NCI-H187 (cell line): ENCODE measurements at places on chromosomes 12 and 14.
A peak's percentile ranks its signal among the peaks of the same experiment; 100 is the strongest.

DNA sequence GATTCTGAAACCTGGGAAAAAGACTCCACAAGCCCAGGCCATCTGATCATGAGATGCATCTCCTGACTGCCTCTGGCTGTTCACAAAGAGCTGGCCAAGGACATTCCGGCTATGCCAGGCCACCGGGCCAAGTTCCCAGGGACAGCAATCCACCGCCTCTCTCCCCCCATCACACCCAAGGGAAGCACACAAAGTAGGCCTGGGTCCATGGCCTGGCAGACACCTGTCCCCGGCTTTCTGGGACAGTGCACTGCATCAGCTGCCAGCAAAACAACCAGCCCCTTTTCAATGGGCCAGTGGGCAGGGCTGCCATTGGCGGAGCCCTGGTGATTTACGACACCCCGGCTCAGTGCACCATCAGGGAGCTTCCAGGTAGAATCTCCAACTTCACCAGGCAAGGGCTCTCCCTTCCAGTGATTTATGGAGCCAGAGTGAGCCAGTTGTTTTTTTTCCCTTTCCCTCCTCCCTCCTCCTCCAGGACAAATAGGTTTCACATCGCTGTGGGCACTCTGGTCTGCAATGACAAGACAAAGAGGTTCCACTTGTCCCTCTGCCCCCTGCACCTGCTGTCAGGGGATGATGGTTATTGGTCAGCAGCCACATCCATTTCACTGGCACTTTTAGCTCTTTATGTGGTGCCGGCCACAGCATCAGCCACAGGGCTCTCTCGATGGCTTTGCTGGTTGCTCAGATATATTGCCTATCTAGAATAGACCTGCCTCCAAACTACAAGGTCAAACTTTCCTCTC lies 149.6 kb downstream of the SLC38A6 start:
- peak; percentile 81 for DNase-seq

GRCh38 chr12:2101771-2102170 lies 49.0 kb downstream of the CACNA1C start:
- DNase-seq: no peak

DNA sequence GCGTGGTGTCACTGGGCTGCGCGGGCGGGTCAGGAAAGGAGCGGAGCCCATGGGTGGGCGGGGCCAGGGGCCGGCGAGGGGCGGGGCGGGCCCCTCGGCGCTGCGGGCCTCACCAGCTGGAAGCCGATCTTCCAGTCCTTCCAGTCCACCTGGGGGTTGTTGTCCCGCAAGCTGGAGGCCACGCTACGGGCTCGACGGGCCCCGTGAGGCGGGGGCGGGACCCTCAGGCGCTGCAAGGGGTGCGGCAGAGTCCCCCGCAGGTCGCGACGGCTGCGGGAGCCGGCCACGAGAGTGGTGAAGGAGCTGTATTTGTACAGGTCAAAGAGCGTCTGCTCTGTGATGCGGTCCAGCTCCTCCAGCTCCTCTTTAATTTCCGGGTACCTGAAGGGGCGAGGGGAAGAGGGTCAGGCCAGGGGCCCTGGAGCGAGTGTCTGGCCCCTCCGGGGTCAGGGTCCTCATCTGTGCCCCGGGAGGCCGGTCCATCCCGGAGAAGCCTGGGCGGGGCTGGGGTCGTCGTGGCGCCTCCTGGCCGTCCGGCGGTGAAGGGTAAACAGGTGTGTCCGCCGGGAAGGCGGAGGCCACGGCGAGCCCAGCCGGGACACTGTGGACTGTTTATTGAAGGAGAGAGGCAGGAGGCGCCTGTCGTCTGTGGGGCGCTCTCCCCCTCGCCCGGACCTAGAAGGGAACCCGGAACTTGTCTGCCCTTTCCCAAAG lies 11.9 kb downstream of the SCNN1A start:
- DNase-seq: no peak

DNA sequence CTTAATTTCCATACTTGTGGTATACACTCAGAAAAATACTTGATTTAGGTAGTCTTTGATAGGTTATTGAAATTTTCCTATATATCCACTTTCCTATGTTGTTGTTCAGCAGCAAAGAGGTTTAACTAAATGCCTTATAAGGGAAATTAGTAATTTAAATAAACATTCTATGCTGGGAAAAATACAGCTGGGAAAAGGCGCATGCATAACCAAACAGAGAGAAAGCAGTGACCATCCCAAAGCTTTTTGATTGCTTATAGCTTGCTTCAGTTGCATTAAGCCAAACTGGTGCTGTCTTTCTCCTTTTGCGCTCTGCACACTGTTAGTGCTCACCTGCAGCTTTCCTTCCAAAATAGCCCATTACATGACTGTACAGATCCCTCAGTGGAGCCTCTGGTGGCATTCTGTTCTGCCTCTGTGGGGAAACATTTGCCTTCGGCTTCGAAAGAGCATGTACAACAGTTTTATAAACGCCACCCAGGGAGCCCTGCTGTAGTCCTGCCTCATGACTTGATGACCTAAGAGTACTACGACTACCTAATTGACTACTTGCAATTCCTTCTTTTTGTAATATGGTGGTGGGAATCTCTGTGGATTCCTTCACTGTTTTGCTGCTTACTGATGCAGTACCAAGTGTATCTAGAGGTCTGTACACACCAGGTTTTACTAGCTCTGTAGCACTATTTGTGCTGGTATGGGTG lies 120.8 kb downstream of the RALGAPA1 start:
- no peak for DNase-seq

DNA sequence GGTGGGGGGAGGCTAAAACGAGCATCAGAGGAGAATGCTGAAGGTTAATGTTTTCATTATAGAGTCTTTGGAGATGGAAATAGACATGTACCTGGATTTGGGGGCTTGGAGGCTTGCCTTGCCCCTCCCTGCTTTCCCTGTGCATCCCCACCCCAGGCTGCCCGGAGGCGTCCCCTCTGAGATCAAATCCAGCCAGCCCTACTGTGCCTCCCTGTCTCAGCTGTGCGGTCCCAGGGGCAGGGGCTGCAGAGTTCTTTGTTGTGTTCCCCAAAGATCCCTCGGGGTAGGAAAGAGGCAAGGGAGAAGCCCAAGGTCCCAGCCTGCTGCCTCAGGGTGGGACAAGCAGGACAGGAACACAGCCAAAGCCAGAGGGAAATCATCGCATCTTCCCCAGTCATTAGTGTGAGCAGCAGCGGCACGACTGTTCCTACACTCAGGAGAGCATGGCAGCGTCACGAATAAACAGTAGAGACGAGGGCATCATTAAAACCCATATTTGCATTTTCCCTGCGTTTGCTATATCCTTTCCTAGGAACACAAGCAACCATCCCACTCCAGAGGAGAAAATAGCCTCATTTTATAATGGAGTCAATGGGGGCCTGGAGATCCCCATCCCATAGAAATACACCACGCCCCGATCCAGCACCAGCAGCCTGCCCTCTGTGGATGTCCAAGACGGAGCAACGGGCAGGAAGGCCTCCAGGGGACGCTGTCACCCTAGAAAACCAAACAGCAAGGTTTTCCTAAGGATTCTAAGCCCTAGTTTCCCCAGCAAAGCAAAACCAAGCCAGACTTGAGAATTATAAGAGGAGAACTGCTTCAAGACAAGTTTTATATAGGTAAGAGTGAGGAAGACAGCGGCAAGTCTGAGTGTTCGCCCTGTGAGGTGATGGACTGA lies 32.4 kb downstream of the ANO2 start:
- no peak for DNase-seq

DNA sequence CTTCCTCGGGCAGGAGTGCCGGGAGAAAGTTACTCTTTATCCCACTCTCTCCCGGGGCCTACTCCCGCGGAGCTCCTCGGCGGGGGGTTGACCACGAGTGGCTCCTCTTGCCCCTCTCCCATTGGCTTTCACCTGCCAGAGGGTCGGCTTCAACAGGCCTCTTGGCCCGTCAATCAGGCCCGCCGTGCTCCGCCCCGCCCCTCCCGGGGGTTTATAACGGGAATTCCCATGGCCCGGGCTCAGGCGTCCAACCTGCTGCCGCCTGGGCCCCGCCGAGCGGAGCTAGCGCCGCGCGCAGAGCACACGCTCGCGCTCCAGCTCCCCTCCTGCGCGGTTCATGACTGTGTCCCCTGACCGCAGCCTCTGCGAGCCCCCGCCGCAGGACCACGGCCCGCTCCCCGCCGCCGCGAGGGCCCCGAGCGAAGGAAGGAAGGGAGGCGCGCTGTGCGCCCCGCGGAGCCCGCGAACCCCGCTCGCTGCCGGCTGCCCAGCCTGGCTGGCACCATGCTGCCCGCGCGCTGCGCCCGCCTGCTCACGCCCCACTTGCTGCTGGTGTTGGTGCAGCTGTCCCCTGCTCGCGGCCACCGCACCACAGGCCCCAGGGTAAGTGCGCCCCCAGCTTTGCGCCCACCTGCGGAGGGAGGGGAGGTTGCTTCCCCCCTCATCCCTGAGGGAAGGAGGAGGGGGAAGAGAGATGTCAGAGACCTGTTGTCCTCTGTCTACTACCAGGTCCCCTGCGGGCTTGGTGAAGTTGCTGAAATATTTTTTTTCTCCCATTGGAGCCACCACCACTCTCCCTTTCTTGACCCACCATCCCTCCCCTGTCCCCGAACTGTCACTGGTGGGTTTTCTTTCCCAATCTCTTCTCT lies at the start of gene SMOC1:
Gene SMOC1, plus strand, starts transcription at position 242 of the 869 bp plus-strand sequence. Its CDS starts 263 bp downstream, at position 505.
- no peak for DNase-seq

- DNase-seq: no peak
These were observed 14.7 kb downstream of the RITA1 start for GRCh38 chr12:113200021-113200797.

DNA sequence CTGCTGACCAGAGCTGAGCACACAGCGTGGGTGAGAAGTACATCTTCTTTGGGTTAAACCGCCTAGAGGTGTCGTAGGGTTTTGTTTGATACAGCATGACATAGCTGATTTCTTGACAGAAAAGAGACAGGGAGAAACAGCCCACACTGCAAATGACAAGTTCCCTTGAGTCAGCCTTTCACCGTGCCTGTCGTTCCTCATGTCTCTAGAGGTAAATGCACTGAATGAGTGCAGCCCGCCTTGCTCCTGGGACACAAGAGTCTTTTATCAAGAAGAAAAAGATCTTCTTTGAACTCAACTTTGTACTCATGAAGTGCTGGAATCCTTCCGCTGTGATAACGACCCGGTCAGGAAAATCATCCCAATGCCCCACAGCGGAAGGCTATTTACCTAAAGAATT lies 77.6 kb downstream of the TMEM132D start:
- DNase-seq: no peak

GRCh38 chr14:75562489-75562888 lies 15.9 kb upstream of the FLVCR2 start:
- DNase-seq: no peak

- DNase-seq: no peak
These were observed 241.0 kb upstream of the NPAS3 start for GRCh38 chr14:32697704-32698103.

DNA sequence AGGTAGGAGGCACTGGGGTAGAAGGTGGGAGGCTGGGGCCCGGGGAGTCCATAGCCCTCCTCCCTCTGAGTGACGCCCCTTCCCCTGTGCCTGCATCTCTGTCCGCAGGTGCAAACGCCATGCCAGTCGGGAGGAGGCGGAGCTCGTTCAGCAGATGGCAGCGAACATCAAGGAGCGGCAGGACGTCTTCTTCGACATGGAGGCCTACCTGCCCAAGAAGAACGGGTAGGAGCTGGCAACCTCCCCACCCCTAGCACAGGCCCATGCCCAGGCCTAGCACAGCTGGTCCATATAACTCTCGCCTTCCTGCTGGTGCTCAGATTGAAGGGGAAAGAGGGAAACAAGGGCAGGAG lies 35.6 kb downstream of the TMEM120B start:
- no peak for DNase-seq

- no peak for DNase-seq
These were observed 7.4 kb downstream of the ASPG start for GRCh38 chr14:104092931-104093365.

GRCh38 chr12:3329361-3329760 lies 161.6 kb upstream of the PRMT8 start:
- no peak for DNase-seq

DNA sequence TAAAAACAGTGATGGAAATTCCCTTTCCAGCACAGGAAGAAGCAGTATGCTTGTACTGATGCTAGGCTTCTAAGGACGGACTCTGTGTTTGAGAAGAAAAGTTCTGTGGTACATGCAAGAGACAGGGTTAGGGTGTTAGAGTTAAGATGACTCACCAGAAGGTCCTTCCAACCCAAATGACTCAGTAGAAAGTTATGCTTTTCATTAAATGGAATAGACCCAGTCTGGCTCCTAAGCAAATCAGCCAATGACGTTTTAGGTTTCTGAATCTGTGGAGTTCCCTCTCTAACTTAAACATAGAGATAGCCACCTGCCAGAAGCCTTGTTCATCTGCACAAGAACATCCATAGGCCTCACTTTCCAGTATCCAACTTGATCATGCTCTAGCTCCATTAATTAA lies 5.7 kb downstream of the PTHLH start:
- no peak for DNase-seq

GRCh38 chr12:16583969-16584745 lies 21.8 kb downstream of the LMO3 start:
- no peak for DNase-seq

DNA sequence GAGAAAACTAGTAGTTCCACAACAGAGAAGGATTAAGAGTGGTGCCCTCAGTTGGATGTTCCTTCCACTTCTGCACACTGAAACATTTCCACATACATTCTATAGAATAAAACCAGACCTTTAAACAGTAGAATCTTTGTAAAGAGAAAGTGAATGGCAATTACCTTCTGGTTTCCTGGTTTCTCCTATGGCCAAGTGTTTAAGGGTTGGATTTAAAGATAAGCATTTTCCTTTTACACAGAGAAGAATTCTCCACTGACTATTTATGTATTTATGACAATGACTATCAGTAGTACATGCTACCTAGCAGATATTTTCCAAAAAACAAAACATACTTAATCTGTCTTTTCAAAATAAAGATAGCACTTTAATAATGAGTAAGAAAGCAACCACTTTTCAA lies 3.2 kb downstream of the ATG2B start:
- DNase-seq: no peak

DNA sequence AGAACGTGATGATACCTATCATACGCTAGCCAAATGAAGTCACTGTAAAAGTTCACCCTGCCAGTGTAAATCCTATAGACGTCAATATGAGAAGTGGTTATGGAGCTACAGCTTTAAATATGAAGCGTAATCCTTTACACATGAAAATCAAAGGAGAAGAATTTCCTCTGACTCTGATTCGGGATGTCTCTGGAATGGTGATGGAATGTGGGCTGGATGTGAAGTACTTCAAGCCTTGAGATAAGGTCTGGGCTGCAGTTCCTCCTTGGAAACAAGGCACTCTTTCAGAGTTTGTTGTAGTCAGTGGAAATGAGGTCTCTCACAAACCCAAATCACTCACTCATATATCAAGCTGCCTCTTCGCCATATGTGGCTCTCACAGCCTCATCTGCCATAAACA lies 53.1 kb upstream of the NAP1L1 start:
- no peak for DNase-seq
